Stimulated activated CD4-positive, alpha-beta T cell treated with anti-CD3 and anti-CD28 coated beads, Interleukin-4, amount 100 ng/mL, for 48 hours (primary cell): ENCODE measurements at places on chromosomes 1 and 21.

DNA sequence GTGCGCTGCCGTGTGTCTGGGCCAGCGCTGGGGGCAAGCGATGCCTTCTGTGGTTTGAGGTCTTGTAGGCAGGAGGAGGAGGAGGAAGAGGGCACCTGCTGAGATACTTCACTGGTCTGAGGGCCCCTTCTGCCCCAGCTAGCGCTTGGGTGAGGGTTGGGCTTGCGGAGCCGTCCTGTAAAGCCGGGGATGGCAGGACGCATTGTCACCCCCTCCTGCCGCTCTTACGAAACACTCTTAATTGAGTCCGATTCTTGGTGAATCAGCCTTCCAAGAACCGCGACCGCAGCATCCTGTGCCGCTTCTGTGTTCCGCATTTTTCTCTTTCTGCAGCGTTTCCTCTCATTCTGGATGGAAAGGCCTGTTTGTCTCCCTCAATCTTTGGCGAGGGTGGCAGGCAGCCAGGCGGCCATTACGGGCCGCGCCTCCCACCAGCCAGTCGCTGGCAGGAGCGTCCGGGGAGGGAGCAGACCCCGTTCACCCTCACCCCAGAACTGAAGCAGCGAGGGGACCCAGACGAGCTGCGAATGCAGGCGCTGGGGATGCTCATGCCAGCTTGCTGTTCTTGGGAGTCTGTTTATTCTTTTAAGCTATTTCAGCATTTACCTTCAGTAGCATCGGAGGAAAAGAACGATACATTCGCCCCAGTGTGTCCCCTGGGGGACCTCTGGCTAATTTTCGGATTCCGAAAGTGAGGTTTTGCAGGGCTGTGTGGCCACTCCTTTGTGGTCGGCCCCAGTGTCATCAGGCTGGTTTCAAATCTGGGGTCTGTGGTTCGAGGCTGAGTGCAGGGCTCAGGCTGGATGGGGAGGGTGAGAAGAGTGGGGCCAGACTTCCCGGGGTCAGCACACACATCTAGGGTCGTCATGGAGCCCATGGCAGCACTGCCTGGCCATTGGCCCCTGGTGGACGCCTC lies 62.7 kb downstream of the SKI start:
- peak; percentile 71 for DNase-seq

DNA sequence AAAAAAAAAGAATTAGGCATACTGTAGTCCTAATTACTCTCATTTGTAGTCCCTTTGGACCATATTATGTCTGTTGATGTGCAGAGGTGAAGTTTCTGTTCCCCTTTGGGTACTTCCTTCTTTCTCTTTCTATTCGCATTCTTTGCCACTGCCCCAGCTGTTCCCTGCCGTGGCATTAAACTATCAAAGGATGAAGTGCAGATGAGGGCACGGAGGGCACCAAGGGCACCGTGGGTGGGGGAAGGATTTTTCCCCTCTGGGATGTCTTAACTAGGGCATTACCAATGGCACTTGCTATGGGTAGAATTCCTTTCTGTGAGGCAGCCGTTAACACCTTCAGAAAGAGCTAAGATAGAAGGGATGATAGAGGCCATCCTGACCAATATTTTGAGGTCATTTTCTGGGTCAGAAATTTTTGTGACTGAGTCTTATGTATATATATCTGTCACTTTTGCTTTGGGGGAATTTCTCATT lies 4.9 kb upstream of the MAPKAPK2 start:
- no peak for DNase-seq

GRCh38 chr1:176919386-176920378 lies 244.8 kb downstream of the ASTN1 start:
- DNase-seq, result no peak

GRCh38 chr1:85172684-85173337 lies 28.0 kb downstream of the SYDE2 start:
- no peak for DNase-seq

- no peak for DNase-seq
Observed at GRCh38 chr1:28449904-28450303, 55.9 kb upstream of the RCC1 start.

DNA sequence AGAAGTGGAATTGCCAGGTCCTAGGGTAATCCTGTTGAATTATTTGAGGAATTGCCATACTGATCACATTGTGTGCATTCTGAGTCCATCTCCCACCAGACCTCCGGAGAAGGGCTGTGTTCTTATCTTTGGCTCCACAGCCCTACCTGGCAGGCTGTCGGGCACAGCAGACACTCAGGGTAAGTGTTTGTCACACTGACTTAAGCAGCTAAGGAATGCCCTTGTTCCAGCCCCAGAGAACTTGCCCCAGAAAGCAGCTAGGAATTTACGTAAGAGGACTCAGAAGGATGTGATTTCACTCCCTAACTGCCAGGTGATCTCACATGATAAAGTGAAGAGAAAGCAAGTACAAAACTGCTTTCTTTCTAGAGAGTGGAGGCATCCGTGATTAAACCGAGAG lies 21.0 kb downstream of the VASH2 start:
- no peak for DNase-seq

GRCh38 chr1:111199881-111200801 lies at the start of gene DENND2D:
Gene DENND2D (minus strand): TSS chr1:111200646. CDS start chr1:111200459, 187 bp downstream.
- DNase-seq, result peak; percentile 46

GRCh38 chr1:36406440-36406839 lies 8.7 kb upstream of the LSM10 start:
- no peak for DNase-seq

- DNase-seq, result no peak
Observed at GRCh38 chr1:37152491-37152890, 118.2 kb upstream of the GRIK3 start.

DNA sequence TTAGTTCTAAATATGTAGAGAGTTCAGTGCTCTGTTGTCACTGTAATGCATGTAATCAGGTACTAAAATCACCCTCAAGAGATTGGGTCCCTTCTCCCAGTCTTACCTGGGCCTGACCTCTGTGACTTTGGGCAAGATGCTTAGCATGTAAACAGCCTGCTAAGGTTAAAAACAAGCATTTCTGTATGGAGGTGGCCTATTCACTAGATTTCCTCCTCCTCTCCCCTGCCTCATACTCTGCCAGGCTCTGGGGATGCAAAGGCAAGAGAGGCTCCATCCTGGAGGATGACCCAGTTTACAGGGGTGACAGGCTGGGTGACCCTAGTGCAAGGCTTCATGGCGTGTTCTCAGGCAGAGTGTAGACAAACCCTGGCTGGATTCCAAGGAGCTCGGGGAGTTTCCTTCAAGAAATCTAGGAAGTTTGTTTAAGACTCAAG lies 28.8 kb downstream of the VANGL2 start:
- DNase-seq, result no peak

DNA sequence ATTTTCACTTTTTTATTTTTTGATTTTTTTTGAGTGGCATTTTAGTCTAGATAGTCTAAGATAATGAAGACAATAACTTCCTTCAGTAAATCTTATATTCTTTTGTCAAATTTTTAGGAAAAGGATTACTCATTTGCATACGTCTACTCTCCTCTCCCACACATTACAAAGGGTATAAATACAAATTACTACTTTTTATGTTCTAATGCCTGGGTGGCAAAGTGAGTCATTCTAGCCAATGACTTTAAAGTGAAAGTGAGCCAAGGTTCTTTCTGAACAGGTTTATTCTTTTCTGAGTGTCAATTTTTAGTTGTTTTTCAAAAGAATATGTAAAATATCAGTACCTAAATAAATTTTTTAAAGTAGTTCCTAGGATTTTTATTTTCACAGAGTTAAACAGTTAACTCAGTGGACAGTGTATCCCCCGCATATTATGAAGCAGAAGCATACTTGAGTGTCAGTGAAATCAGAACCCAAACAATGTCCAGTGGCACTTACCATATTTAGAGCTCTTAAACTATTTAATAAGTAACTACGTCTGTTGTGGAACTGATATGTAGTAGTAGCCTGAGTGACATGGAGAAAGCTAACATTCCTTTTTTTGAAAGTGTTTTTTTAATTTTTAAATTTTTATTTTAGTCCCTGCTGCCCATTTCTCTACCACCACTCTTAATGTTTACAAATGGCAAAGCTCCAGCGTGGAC lies 141.7 kb downstream of the PHTF1 start:
- no peak for DNase-seq
